ENCODE measurements at places on chromosomes 1 and 21.
A peak's percentile ranks its signal among the peaks of the same experiment; 100 is the strongest.

GRCh38 chr1:44689447-44689765 lies 14.9 kb downstream of the ARMH1 start:
- DNase-seq: no peak

DNA sequence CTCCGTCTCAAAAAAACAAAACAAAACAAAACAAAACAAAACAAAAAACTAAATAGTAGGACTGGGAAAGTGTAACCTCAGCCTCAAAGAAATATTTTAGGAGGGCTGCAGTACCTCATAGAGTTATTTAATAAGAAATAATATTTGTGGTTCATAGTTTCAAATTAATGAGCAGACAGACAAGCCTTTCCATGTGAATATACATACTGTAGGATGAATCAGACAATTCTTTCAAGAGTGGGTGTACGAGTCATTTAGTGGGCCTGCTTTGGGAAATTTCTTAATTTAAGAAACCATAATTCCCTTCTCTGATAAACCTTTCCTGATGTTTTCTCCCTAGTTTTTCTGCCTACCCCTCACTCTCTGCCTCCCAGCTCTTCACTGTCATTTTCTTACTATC lies 52.5 kb downstream of the CDC14A start:
- DNase-seq: no peak

- DNase-seq: no peak
Measured at GRCh38 chr1:37954316-37954971, 7.6 kb upstream of the INPP5B start.

- no peak for DNase-seq
Measured at GRCh38 chr1:154819628-154820590, 50.2 kb downstream of the KCNN3 start.

DNA sequence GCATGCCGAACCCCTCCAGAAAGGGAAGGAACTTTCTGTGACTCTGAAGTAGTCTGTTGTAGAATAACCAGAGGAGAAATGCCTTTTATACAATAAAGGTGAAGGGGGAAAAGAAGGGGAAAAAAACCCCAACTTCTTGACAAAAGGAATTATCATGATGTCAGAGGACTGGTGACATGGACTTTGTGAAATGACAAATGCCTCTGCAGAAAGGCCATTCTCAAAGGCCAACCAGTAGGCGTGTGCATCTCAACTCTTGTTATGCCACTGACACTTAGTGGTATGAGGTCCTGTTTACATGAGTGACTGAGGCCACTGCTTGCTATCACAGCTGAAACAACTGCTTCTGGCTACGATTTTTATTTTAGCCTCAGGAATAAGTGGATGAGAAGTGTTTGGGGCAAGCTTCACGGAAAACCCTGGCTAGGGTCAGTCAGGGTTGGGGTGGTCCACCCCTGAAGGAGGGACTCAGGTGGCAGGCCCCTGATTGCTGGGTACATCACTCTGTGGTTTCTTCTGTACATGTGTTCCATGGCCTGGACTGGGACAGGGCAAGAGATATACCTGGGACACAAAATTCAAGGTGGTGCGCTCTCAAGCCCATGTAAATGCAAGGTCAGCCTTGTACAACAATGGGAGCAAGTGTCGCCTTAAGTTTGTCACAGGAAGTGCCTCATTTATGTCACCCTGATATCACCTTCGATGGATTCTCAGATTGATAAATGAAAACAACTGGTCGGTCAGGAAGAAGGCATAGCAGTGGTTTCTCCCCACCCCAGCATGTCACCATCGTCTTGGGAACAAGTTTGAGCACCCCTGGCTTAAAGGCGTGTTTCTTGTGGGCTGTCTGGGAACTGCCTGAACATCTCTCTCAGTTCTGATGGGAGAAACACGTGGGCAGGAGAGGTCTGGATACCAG lies 12.4 kb downstream of the RUNX1 start:
- peak; percentile 65 for DNase-seq

DNA sequence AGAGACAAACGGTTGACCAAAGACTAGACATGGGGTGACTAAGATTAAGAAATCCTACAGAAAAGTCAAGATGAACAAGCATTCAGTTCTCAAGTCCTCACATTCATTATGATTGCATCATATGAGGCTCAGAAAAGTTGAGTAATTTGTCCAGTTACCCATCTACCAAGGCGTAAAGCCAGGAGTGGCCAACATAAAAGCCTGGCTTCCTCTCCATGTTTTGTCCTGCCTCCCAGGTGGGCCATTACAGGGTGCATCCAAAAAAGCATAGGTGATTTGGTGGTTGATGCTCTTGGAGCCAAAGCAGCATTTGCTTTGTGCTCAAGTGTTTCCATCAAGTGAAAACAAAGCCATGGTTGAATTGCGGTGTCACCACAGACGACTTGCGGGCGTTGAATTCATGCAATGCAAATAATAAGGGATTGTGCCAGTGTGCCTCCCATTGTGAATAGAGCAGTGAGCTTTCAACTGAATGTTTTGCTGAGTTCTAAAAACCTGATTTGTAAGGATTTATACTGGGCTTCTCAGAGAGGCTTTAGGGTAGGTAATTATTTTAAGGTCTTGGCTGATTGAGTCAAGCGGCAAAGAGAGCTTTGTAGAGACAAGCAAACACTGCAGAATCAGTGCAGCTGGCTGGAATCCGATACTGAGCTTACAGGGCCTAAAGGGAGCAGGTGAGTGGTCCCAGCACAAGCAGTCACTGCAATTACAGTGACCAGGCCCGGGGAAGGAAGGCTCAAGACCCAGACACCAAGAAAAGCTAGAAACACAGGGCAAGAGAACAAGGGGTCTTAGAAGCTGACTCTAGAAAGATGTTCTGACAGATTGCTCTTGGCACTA lies 54.1 kb downstream of the KCNJ15 start:
- DNase-seq: no peak

GRCh38 chr1:114154146-114154962 lies 685 bp upstream of the SYT6 start:
- no peak for DNase-seq

DNA sequence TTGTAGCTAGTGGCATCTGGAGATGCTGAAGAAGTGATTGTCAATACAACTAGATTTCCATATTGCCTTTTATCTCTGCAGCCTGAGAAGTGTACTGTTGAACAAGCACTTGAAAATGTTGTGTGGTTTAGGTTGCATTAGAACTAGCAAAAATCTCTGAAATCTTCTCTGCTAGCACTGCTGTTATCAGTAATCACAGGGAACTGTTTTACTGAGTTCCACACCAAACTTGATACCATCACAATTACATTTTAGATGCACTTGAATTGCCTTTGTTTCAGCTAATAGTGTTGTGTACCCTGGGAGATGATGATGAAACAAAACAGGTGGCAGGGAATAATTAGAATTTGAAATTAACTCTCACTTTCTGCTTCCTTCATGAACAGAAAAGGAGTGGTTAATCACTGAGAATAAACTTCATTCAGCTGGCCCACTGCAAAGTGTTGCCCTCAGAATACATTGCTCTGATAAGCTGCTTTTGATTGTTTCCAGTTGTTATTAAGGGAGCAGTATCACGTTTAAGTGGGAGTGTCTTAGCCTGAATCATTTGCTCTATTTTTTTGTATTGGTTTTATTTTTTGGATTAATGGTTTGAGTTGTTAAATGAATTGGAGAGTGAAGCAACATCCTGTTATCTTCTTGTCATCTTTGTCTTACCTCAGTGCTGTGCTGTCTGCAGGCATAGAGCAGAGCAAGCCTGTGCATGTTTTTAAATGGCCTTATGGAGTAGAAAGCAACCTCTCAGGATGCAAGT lies 13.0 kb downstream of the FAM20B start:
- peak; percentile 84 for DNase-seq

DNA sequence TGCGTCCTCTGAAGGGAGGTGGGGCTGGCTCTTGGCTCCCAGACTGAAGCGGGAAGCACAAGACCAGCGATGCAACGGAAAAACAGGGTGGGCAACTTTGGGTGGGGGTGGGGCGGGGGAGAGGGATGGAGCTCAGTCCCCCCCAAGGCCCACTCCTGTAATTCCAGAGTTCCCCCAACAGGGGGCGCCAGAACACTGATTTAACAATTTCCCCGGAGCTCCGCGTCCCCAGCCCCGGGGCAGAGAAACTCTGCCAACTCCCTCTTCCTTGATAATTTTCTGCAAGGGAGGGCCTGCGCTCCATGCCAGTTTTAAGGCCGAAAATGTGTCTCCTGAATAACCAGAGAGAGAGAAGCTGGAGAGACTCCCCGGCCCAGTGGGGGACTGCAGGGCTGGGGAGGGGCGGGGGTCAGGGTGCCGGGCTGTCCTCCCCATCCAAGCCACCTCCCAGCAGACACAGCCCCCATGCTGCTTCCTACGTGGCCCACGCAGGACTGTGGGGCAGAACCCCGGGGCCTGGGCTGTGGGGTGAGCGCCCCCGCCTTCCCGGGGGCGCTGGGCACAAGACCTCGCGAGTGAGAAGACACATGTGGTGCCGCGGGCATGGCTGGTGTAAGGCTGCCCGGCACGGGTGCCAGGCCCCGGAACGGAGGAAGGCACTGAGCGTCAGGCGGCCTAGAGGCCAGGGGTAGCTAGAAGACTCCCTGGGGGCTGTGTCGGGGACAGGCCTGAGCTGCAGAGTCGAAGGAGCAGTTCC lies 51.4 kb downstream of the KIF21B start:
- DNase-seq: peak; percentile 28

DNA sequence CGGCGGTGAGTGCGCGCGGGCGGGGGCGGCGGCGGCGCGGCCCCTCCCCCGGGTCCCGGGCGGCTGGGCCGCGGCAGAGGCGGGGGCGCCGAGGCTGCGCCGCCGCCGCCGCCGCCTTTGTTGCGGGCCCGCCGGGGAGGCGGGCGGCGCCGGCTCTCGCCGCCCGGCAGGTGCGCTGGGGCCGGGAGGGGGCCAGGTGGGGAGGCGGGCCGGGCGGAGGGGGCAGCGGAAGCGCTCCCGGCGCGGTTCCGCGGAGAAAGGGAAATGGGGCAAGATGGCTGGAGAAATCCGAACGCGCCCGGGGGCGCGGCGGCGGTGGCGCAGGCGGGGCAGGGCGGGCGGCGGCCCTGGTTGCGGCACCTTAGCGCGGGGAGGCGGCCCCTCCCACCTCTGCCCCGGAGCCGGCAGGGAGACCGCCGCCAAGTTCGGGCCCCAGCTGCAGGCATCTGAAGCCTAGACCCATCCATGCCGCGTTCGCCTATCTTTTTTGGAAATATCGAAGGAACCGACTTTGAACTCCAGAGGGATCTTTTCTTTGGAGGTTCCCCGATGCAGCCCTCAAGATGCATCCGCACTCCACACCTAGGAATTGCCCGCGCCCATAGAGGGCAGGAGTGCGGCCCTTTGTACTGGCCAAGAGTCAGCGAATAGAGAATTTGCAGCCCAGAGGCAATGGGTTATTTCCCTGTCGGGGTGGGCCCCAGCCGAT lies 479 bp downstream of the POGK start:
- DNase-seq: peak; percentile 50

DNA sequence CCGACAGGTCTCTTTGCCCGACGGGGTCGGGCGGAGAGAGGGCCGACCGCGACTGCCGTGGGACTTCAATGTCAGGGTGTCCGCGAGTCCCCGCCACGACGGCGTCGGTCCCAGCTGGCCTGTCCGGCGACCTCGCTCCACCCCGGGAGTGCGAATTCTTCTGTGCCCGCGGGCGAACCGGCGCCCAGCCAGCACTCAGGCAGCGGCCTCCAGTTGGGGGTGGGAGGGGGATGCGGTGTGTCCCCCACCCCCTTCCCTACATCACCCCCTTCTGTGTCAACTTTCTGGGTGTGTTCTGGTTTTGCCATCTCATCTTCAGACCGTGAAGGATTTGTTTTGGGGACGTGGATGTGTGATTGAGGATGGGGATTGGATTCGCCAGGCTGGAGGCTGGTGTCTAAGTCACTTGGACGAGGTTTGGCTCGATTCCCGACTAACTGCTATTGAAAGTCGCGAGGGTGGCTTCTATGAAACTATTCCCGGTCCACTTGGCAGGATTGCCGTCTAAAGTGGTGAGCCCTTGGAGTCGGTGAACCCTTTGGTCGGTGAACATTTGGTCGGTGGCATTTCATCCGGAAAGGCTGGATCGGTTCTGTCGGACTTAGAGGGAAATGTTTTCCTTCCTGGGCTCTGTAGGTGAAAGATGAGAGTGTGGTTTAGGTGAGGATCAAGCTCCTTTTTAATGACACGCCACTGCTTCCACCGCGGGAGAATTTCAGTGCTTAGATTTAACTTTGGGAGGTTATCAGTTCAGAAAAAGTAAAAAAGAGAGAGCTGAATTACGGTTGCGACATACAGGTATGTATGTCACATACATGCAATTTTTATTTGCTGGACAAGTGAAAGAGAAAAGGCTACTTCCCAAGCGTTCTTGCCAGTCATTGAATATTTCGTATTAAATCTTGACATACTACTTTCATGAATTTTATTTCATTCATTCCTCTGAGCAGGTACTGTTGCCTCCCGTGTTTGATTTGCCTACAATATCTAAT lies 771 bp downstream of the ABCD3 start:
- DNase-seq: no peak

- no peak for DNase-seq
Measured at GRCh38 chr1:90046635-90047034, 51.7 kb downstream of the ZNF326 start.

DNA sequence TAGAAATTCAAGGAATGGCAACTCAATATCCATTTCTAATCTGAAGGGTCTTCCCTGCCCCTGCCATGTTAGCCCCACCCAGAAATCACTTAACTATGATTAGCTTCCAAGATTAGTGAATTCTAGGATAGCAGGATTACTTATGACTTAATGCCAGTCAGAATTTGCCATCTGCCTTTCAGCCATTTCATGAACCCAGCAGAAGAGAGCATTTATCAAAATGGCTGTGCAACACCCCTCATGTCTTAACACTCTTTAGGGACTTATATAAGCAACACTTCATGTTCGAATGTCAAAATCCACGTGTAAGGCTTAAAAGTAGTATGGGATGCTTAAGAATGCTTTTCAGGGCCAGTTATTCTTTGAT lies 288.5 kb downstream of the NFIA start:
- DNase-seq: no peak

- DNase-seq: no peak
Measured at GRCh38 chr1:38451541-38451993, 405.0 kb upstream of the POU3F1 start.

DNA sequence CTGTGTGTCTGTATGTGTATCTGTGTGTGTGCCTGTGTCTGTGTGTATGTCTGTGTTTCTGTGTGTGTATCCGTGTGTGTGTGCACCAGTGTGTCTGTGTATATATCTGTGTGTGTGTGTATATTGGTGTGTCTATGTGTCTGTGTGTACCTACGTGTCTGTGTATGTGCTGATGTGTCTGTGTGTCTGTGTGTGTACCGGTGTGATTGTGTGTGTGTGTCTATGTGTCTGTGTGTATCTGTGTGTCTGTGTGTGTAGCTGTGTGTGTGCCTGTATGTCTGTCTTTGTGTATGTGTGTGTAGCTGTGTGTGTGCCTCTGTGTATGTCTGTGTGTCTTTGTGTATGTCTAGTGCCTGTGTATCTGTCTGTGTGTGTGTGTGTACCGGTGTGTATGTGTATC lies 32.0 kb downstream of the CAMK2N1 start:
- no peak for DNase-seq
